ENCODE measurements at places on chromosomes 16 and 17.

DNA sequence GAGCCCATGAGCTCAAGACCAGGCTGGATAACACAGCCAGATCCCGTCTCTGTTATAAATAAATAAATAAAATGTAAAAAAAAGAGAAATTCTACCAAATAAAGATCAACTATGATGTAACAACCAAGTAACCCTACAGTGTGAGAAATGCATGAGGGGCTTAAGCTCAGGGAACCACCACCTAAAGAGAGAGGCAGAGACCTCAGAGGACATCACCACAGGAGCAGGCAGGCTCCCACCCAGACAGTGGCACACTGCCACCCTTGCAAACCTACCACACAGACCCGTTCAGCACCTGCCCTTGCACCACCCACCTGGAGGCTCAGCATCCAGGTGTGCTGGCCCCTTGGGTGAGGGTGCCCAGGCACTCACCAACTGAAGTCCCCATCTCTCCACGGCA is 45.6 kb downstream of the ANKRD11 start:
- DNase-seq = no peak

DNA sequence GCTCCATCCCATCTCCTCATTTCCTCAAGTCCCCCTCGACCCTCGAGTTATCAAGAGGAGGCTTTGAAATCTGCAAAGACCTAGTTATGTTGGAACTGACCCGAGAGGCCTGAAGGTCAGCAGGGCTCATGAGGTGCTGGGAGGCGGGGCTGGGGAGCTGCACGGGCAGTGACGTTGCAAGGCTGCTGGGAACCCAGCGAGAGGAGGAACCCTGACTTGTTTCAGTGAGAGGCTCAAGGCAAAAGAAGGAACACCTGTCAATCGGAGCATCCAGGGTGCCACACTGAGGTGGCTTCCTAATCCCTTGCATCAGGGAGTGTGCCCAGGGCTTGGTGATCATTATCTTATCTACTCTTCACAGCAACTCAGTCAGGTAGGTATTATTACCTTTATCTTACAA is 86.9 kb downstream of the CDH11 start:
- no peak for DNase-seq

- DNase-seq = no peak
Measured at GRCh38 chr16:333406-334094, 19.0 kb downstream of the AXIN1 start.

- no peak for DNase-seq
Measured at GRCh38 chr17:77501751-77502625, 361.2 kb downstream of the SEC14L1 start.

Data from activated naive CD4-positive, alpha-beta T cell treated with anti-CD3 and anti-CD28 coated beads for 36 hours (primary cell).